GM03348 (cell line): ENCODE measurements at places on chromosomes 6 and 20.
A peak's percentile ranks its signal among the peaks of the same experiment; 100 is the strongest.

- DNase-seq, result no peak
Measured at GRCh38 chr20:62306414-62307187, 3.8 kb downstream of the ADRM1 start.

DNA sequence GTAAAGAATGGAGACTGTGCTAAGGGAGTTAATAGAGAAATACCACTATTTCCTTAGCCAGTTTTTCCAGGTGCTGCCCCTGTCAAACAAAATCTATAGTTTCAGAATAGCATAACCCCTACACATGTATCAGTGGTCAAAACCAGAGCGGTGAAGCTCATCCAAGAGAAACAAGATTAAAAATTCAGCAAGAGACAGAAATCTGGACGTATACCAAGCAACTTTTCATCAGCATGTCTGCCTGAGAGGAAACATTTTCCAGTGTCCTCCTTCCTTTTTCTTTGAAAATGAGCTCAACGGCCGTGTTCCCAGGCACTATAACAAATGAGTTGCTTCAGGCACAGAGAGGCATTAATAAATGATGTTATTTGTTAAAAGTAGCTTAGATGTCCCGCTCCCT, 416.5 kb downstream of the BCKDHB start:
- DNase-seq, result no peak

- peak; percentile 87 for DNase-seq
Measured at GRCh38 chr6:127515794-127516661, 3.1 kb downstream of the MTCL3 start.

GRCh38 chr6:135324531-135324930, 143.4 kb downstream of the MYB start:
- no peak for DNase-seq

GRCh38 chr6:3601570-3601969, 144.7 kb upstream of the SLC22A23 start:
- no peak for DNase-seq

DNA sequence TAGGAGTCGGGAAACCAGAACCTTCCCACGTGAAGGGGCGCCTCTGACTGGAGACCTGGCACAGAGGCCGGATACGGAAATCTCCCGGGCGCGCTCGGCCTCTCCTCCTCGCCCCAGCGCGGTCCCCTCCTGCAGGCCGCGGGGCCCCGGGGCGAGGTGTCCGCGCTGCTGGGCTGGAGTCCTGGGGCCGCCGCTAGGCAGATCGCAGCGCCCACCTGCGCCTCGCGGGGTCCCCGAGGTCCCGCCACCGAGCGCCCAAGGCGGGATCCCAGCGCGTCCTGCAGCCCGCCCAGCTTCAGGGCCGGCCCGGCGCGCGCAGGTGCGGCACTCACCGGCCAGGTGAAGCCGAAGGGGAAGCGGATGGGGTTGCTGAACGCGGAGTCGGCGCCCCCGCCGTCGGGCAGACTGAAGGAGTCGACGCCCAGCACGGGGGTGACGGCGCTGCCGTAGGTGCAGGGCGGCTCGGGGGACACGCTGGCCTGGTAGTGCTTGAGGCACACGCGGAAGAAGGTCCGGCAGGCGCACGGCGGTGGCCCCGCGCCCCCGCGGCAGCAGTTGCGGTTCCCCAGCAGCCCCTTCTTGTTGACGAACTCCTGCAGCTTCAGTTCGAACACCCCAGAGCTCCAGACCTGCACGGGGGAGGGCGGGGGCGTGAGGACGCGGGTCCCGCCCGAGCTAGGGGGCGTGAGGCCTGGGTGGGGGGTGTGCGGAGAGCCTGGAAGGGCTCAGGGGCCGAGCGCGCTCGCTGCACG, 1.5 kb downstream of the DLL1 start:
- DNase-seq, result no peak

DNA sequence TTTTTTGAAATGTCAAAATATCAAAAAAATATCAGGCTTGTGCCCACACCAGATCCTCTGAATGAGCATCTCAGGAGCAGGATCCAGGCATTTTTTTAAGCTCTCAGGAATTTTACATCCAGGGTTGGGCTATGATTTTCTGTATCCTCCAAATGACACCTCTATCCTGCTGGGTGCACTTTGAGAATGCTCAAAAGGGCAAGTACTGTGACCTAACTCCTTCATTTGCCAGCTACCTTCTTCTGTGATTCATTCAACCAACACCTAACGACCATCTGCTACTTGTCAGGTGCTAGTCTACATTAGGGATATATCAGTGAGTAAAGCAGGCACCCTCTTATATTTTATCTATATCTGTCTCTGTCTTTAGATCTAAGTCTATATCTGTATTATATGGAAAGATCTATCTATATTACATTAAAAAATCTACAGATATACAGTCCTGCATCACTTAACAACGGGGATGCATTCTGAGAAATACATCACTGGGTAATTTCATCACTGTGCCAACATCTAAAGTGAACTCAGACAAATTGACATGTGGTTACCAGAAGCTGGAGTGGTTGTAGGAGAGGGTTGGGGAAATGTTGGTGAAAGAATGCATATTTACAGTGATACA, 131.6 kb downstream of the KIF16B start:
- DNase-seq, result no peak

GRCh38 chr20:17228624-17229061, 1.8 kb downstream of the PCSK2 start:
- no peak for DNase-seq

- peak; percentile 47 for DNase-seq
Measured at GRCh38 chr6:53461041-53461656, 83.8 kb downstream of the GCLC start.
